ENCODE measurements at places on chromosomes 4 and X.

GRCh38 chrX:10759141-10759799 lies 138.9 kb upstream of the MID1 start:
- no peak for DNase-seq

- DNase-seq = no peak
Observed at GRCh38 chr4:134024251-134024650, 177.3 kb downstream of the PABPC4L start.

DNA sequence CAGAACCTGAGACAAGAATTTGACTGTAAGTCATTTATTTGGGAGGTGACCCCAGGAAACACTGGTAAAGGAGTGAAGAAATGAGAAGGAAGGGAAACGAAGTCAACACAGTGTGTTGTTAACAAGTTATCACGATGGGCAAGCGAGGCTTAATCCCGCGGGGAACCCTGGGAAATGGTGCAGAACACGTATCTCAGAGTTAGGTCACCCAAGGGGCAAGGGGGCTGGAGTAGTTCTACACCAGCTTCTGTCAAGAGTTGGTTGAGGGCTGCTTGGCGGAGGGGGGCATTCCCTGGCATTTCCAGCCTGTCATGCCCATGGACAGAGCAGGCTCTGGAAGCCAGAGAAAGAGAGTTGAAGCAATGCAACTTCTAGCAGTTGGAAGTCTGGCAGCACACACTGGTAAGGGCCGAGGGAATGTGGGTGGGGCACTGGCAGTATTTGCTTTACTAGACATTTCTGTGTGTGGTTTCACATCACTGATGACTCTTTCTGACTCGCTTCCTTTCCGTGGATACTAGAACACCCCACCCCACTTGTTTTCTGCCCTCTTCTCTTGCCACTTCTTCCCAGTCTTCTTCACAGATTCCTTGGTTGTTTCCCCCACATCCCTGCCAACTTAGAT lies 52.2 kb upstream of the ADGRG2 start:
- DNase-seq = no peak

GRCh38 chr4:81039351-81039972 lies 9.0 kb downstream of the BMP3 start:
- DNase-seq = no peak

- DNase-seq = no peak
Observed at GRCh38 chr4:107951551-107951950, 20.2 kb downstream of the CYP2U1 start.

- peak; percentile 70 for DNase-seq
Observed at GRCh38 chr4:184168406-184169019, 49.2 kb downstream of the ENPP6 start.

DNA sequence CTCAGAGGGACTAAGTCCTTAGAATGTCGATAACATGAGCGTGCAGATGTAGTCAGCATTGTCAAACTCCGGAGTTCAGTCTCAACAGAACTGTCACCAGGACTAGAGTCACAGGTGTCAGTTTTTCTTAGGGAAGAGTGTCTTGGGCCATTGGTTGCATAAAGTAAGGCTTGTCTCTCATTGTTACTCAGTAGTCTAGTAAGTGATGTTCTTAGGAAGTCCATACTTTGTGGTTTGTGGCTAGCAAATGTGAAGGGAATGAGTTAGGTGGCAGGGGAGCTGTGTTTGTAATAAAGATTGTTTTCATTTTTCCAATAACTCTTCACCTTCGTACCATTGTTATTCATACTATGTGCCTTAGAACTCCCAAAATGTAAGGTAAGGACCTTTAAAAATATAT lies 119.6 kb downstream of the AFF2 start:
- DNase-seq = no peak

- DNase-seq = no peak
Observed at GRCh38 chr4:156197216-156197615, 243.6 kb upstream of the CTSO start.

DNA sequence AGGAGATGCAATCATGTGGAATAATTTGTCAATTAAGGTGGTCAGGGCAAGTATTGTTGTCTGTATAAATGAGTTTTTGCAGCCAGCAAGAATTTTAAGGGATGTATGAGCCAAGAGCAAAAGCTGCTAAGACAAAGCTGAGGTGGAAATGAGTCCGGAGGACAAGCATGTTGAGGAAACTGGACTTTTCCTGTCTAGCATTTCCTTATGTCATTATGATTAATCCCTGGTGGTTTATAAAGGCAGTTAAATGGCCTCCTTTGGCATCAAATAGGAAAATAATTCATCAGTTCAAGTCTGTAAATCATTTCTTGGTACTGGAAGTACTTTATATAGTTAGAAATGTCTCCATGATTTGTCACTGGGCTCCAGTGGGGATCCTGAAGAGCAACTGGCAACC lies 61.6 kb upstream of the TEX13A start:
- DNase-seq = no peak

DNA sequence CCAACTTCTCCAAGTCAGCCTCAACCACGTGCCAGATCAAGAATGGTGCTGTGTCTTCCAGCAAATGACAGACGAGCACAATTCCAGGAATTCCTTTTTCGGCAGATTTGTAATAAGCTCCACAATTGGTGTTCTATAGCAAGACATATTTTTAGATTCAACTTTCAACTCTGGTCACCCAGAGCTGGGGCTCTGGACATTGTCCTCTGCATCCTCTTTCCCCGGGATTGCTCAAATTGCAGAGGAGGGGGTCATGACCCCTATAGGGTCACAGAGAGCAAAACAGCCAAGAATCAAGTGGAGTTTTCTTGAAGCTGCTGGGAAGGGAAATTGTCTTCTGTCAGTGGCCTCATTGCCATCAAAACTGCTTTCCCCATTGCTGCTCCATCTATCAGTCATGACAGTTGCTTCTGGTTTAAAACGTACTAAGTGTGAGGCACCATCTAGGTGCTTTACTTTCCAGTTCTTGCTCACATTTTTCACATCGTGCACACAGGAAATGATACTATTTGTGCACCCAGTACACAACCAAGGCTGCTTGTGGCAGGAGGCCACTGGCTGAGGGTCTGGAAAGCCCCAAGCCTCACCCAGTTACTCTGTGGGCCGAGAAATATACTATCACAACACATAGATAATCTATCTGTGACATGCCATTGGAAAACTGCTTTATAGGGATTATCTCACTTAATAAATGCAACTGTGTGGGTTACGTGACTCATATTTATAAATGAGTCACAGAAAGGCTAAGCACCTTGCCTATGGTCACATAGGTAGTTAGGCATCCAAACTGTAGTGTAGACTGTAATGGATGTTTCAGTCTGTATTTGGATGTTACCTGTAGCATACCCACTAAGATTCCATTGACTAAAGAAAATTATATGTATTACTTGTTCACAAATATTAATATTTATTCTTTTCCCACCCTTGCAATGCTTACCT lies 91.7 kb upstream of the PHOX2B start:
- peak; percentile 5 for DNase-seq

- DNase-seq = no peak
Observed at GRCh38 chr4:8381814-8382581, 58.5 kb downstream of the ACOX3 start.

- no peak for DNase-seq
Observed at GRCh38 chrX:44784241-44784640, 59.6 kb upstream of the DUSP21 start.

DNA sequence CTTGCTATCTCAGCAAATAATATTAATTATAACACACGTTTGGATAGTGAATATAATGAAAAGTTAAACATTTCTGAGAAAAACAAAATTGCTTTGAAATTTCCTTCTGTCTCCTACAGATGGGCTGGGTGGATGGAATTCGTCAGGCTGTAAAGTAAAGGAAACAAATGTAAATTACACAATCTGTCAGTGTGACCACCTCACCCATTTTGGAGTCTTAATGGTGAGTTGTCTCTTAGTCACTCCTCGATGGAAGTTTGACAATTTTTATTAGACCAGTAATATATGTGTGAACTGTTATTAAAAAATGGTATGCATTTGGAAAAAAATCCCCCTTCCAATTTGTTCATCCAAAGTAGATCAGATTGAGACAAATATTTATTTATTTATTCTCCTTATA lies 92.5 kb upstream of the BRS3 start:
- DNase-seq = no peak

DNA sequence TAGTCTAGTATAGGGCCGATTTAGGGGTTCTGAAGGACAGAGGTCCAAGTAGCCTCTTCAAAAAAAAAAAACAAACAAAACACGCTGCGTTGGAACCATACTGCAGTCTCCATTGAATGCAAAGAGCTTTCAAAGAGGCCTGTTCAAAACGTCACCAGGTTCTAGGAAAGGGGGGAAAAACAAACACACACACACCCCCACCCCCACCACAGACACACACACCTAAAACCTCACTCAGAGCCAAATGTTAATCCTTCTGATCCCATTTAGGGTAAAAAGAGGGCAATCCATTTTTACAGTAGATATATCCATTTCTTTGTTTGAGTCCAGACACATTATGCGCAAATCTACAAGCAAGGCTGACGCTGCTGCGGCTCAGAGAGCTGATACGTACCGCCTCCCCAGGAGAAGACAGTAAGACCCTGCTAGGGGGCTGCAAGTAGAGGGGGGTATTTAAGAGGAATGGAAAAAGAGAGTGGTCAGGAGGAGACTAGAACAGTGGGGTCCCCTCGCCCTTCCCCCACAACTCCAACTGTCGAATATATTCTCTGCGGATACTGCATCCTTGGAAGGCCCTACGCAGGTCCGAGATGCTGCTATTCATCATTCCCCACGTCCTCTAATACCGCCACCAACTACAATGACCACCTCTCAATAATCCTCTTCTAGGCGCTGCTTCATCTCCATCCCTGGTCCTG lies 1.3 kb downstream of the NKRF start:
- DNase-seq = no peak

DNA sequence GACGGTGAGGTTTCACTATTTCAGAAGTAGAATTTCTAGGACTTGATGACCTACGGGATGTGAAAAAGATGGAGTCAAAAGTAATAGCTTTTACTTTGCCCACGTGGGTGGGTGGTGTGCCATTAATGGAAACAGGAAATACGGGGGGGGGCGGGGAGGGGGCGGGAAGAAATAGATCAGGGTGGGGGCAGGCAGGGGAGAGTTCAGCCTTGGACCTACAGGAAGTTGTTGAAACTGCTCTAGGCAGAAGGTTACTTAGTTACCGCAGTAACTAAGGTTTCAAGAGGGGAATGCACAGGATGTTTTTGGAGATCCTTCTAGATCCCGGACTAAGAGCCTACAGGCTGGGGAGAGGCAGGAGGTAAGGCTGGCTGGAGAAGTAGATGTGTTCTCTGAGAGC lies 3.6 kb upstream of the FHL1 start:
- no peak for DNase-seq

- no peak for DNase-seq
Observed at GRCh38 chr4:69104719-69105275, 8.5 kb downstream of the UGT2B7 start.

DNA sequence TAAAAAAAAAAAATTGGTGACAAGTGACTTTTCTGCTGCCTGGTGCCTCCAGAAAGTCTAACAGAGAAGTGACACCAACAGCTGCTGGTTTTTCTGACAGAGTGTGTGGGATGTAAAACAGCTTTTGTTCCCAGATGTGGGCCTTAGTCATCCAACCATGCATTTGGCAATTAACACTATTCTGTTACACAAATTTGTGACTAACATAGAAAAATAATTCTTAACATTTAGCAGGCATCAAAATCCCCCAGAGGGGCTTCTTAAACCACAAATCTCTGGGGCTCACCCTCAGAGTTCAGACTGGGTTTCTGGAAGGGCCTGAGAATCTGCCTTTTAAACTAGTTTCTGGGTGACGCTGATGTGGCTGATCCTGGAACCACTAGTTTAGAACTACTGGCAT lies 100.5 kb upstream of the PCDH7 start:
- DNase-seq = no peak

GRCh38 chrX:130878350-130879341 lies 24.4 kb downstream of the ENOX2 start:
- no peak for DNase-seq

DNA sequence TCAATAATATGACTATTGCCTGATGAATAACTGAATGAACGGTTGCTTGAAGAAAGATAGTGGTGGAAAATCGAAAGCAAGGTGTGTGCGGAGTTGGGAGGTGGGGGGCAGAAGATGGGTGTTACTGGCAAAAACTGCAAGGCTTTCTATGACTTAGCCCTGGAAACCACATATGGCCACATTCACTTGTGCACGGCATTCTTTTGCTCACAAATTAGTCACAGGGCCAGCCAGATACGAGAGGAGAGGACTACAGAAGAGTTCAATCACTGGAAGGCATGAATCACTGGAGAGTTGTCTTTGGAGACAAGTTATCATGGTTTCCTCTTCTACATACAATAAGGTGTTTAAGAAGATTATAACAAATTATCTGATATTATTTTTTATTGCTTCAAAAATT lies 626.5 kb upstream of the CPEB2 start:
- DNase-seq = no peak

DNA sequence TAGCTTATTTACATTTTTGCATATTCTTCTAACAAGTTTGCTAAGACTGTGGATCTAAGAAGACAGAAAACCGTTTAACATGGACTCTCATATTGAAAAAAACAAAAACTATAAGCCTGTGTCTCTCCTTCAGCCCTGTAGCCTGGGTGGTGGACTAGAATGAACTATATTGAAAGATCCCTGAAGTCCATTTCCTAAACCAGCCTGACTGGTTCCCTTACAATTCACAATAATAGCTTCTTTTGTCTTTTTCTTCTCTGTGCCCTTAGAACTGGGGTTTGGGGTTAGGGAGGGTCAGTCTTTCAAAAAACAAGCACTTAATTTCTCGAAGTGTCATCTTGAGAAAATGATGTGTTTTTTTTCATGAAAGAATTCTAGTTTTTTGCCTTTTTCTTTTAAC lies 59.0 kb downstream of the GSTCD start:
- DNase-seq = no peak

GRCh38 chrX:38458071-38458470 lies 103.3 kb upstream of the TSPAN7 start:
- no peak for DNase-seq

GRCh38 chr4:164779811-164780216 lies 25.9 kb downstream of the SMIM31 start:
- peak; percentile 1 for DNase-seq

Data from activated naive CD8-positive, alpha-beta T cell treated with anti-CD3 and anti-CD28 coated beads for 36 hours (primary cell).